Kidney (tissue), 22 donors: ENCODE measurements at places on chromosomes 6 and 20. TPM values are rescaled to one million over a fixed set of nuclear protein-coding genes. Genes with fewer than 3 reads are reported as not detected.

CASS4 gene
- 3.0 TPM for total RNA-seq

CD93 gene
- total RNA-seq, result 104 TPM

LPIN3 gene
- 31.6 TPM for total RNA-seq

SNAP91 gene
- 0.82 TPM for total RNA-seq

TSBP1 gene
- total RNA-seq, result not detected

BFSP1 gene
- 1.3 TPM for total RNA-seq

NKX2-2 gene
- not detected for total RNA-seq

SLC16A10 gene
- total RNA-seq, result 3.7 TPM

SLC26A8 gene
- total RNA-seq, result 0.22 TPM

SEL1L2 gene
- not detected for total RNA-seq

DNA sequence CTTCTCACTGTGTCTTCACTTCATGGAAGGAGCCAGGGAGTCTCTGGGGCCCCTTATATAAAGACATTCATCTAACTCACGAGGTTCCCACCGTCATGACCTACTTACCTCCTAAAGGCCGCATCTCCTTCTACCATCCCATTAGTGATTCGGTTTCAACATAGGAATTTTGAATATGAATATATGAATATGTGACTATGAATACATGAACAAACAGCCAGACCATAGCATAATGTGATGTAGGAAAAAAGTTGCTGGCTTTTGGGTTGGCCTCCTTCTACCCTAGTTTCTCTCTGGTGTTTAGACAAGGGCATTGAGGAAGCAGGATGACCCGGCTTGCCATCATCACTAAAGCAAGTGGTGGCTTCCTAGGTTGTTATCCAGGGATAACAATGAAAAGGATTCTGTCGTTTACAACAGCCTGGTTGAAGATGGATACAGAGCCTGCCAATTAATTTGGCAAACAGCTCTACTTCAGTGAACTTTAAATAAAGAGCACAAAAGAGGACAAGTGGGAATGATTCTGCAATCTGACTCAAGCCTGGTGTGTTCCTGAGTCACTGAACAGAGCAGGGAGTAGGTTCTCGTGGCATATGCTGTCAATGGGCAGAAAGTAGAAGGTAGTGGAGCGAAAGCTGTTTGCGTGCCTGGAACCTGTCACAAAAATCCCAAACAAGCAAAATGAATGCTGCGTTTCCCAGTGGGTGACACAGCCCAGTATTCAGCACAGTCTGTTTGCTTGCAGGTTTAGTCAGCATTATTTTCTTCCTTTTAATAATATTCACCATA, 44.0 kb upstream of the DOK5 start:
- DNase-seq, result no peak

DNA sequence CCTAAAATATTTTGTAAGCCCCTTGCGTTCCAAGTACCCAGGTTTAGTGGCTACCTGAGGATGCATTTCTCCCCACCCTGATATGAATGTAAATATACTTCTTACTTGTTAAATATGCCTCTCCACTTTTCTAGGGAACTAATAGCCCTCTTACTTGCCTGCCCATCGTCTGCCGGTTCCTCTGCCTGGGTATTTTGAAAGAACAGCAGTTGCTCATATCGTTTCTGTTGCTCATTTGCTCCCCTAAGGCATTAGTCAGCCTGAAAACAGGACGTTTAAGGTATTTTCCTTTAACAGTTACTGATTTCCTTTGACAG, 141.3 kb upstream of the CARMIL1 start:
- DNase-seq, result no peak

- DNase-seq, result no peak
These were observed 91.7 kb upstream of the NFATC2 start for GRCh38 chr20:51634257-51634656.

- peak; percentile 15 for DNase-seq
These were observed 56.3 kb upstream of the ENTPD6 start for GRCh38 chr20:25139029-25139705.

GRCh38 chr6:108166664-108167448, 1.0 kb downstream of the NR2E1 start:
- no peak for DNase-seq

DNA sequence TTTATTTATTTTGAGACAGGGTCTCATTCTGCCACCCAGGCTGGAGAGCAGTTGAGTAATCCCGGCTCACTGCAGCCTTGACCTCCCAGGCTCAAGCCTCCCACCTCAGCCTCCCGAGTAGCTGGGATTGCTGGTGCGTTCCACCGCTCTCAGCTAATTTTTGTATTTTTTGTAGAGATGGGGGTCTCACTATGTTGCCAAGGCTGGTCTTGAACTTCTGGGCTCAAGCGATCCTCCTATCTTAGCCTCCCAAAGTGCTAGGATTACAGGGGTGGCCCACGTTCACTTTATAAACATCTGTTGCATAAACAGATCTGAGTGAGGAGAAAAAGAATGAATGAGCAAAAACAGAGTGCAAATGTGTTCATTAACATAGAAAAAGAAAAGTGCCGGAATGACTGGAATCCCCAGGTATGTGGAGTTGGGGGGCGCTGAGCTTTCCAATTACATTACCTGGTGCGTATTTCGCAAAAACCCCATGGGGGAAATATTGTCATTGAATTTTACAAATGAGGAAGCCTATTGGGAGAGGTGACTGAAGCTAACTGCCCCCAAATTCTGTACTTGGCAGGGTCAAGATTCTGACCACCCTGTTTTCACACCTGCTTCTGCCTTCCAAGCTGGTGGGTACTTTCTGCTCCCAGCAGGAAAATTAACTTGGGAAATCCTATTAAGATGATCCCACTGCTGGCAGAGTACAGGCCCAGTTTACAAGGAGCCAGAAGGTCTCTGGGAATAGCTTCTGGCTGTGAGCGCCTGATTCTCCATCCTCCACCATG, 207.7 kb upstream of the JARID2 start:
- no peak for DNase-seq

GRCh38 chr6:11665604-11666326, 112.8 kb downstream of the ADTRP start:
- no peak for DNase-seq

- peak; percentile 57 for DNase-seq
These were observed 19.6 kb upstream of the ABT1 start for GRCh38 chr6:26576929-26577719.

GRCh38 chr20:43508604-43509040, 1.1 kb downstream of the L3MBTL1 start:
- DNase-seq, result no peak

- no peak for DNase-seq
These were observed 82.4 kb downstream of the PSMB1 start for GRCh38 chr6:170470734-170471133.

DNA sequence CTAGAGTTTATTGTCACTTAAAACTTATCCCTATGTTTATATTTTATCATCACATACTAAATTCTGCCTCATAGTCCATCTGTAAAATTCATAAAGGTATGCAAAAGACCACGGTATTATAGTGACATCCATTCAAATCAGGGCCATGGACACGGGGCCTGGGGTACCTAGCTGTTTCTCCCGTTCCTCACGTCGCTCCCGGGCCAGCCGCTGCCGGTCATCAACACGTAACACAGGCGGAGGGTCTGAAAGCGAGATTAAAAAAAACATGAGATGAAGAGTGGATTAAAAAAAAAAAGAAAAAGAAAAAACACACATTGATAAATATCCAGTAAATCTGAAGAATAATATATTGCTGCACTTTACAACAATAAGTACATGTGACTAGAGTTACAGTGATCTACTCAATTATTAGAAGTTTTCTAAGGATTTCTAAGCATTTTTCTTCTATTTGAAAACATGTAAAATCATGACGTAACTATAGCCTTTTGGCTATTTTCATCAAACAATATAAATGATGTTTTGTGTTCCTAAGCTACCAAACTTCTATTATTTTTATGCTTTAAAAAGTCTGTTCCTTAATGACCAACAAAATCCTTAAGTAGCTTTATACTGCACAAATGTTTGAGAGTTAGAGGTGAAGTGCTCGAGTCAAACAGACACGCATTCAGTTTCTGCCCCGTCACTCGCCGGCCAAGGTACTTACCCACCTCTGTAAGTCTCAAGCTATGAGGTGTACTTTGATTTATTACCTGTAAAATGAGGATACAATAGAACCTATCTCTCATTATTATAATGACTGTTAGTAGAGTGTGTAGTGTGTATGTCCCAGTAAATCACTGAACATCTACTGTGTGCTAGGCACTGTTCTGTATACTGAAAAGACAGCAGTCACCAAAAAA, 122.1 kb upstream of the BCLAF1 start:
- DNase-seq, result no peak

DNA sequence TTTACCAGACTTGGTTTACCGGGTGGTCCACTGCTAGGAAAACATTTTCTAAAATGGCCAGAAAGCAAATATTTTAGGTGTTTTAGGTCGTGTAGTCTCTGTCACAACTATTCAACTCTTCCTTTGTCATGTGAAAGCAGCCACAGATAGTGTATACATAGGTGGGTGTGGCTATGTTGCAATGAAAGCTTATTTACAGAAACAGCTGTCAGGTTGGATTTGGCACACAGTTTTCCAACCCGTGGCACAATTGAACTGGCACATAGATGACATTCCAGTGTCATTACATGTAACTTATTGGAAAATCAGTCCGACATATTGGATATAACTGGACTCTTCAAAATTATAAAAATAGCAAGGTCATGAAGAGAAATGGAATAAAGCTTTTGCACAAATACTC, 68.9 kb upstream of the KCNQ5 start:
- DNase-seq, result no peak

DNA sequence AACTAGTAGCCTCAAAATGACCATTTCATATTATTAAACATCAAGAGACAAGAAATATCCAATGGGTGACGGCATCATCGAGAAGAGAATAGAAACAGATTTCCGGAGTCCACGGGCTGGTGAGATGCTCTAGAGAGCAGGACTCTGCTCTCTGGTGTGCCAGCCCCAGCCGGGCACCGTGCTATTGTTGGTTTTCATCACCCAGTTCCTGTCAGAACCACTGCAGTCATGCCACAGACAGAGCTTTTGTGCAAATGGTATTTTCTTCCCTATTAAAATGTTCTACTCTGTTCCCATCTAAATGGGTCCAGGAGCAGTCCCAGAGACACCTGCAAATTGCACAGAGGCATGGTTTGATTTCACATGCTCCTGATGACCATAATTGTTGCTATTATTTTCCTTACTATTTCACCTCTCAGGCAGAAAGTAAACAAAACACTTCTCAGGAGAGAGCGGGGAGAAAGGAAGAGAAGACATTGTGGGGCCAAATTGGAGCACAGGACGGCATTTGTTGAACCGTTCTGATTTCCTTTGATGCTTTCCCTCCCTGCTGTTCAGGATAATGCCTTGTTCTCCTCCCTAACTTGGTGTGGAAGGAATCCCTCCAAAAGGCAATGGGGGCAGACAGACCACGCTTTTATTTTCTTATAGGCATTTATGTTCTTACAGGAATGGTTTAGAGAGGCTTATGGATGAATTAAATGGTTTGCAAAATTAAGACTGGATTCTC, 11.4 kb upstream of the RAMACL start:
- DNase-seq, result no peak

- peak; percentile 87 for DNase-seq
These were observed 32.3 kb downstream of the NCR2 start for GRCh38 chr6:41367700-41368099.

GRCh38 chr6:156881687-156882629, 104.8 kb downstream of the ARID1B start:
- no peak for DNase-seq

- DNase-seq, result no peak
These were observed 337.2 kb downstream of the HACE1 start for GRCh38 chr6:104522533-104522932.

- DNase-seq, result no peak
These were observed 9.9 kb downstream of the SMOC2 start for GRCh38 chr6:168450917-168451316.

DNA sequence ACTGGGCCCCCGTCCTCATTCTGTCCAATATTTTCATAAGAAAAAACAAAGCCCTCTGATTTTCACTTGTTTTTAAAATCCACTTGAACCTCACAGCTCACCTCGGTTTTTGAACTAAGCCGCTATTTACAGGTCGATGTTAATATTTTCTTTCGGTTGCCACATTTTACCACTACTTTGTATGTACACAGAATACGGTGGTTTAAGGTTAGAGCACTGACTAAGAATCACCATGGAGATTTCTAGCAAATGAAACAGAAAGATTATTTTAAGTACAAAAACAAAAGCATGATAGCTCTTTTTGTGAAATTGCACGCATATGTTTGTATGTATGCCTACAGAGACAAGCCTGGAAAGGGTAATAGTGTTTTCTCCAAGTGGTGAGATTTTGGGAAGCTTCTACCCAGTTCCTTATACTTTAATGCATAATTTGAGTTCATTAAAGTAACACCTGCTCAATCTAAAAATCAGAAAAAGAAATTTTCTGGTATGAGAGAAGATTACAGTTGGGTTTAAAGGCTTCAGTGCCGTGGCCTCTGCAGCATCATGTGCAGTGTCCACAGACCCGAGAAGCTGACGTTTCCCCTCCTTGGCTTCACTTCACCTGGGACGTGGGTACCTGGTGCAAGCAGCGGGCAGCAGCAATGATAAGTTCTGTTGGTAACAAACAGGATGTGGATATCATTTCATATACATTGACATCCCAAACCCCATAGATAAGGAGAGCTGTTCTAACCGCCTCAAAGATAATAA, 144.0 kb downstream of the UST start:
- DNase-seq, result no peak

DNA sequence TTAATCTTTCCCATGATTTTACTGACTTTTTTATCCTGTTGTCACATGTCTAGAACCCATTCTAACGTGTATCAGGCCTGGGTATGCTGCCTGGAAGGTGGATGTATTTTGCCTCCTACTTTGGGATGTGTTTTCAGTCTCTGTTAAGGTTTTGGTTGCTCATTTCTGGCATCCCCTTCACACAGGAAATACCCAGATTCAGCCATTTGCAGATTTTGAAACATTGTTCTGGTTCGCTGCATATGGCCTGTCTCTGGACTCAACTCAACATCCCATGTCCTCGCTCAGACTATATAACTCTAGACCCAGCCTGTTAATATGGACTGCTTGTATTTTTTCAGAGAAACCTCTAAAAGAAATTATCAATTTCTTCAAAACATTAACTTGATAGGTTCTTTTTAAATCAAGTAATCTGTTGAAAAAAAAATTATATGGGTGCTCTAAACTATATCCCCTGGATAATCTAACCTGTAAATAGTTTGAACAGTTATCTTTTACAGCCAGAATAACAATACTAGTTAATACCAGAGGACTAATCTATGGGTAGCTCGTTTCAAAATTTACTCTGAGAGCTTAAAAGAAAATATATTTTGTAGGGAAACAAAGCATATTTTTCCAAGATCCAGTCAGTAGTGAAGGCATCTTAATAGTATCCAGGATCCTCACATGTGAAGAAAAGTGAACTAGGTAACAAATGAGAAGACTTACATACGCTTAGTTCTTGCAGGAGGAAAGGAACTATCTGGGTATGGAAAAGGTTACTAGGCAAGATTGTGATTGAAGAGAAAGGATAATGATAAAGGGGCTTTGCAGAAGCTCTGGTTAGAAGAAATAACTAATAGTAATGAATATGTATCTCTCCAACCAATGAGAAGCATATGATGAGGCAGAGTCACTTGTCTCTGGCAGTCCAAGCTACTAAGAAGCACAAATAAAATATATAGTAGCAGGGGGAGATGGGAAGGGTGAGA, 23.4 kb upstream of the HLA-DQB1 start:
- peak; percentile 15 for DNase-seq

GRCh38 chr6:7463785-7464184, 74.2 kb downstream of the RIOK1 start:
- DNase-seq, result no peak

GRCh38 chr20:58361481-58362205, 27.4 kb upstream of the VAPB start:
- no peak for DNase-seq
